ENCODE measurements at places on chromosomes 5 and 9.

- DNase-seq: no peak
These were observed 62.9 kb downstream of the GADD45G start for GRCh38 chr9:89667726-89668125.

GRCh38 chr9:127903557-127904475 is 4.4 kb upstream of the ST6GALNAC6 start:
- no peak for DNase-seq

DNA sequence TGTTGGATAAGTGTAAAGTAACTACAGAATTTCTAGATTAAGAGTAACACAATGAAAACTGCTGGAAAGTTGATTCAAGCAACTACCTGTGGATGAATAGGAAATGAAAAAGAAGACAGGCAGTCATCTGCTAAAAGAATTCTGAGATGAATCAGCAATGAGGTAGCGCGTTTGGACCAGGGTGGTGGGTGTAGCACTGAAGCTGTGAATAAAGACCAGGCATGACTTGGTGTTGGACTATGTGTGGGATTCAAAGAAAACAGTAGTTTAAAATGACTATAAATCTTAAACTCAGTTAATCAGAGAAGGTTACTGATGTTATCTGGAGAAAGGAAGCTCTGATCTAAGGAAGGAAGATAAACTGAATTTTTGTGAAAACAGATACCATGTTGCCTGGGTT is 159.8 kb downstream of the FBN2 start:
- no peak for DNase-seq

GRCh38 chr9:82600536-82601292 is 462.2 kb downstream of the RASEF start:
- DNase-seq: no peak

GRCh38 chr5:78953092-78953800 is 31.9 kb downstream of the ARSB start:
- no peak for DNase-seq

DNA sequence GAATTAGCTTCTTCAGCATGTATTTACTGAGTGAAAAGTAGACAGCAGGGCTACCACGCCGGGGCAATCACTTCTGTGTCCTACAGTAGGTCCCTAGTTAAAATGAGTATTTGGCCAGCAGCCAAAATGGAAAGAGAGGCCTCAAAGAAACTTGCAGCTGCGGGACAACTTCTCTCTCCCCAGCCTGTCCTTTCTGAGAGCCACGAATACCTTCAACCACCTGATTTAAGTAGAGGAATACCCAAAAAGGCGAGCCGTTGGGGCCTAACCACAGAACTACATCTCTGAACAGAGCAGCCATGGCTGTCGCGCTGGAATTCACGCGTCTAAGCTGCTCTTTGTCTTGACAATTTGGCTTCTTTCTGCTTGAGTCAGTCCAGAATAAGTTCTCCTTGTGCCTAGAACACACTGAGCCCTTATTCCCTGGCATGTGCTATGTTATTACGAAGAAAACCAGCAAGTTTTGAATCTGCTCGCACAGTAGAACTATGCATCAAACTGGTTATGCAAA is 43.8 kb upstream of the GOLPH3 start:
- DNase-seq: no peak

GRCh38 chr5:120236360-120236759 is 227.7 kb upstream of the PRR16 start:
- no peak for DNase-seq

- no peak for DNase-seq
These were observed 590.9 kb downstream of the PRELID2 start for GRCh38 chr5:145244251-145244650.

- DNase-seq: no peak
These were observed 363.5 kb downstream of the NDUFS4 start for GRCh38 chr5:53923961-53924360.

- no peak for DNase-seq
These were observed 314.7 kb upstream of the GRAMD2B start for GRCh38 chr5:126108470-126108869.

GRCh38 chr5:117102591-117102990 is 528.0 kb upstream of the SEMA6A start:
- DNase-seq: no peak

- no peak for DNase-seq
These were observed 1.0 kb upstream of the SAP30L start for GRCh38 chr5:154444556-154445421.

GRCh38 chr5:171997011-171997410 is 9.4 kb downstream of the FBXW11 start:
- DNase-seq: no peak

- DNase-seq: no peak
These were observed 275.7 kb upstream of the KIF2A start for GRCh38 chr5:62030326-62030725.

GRCh38 chr5:157303667-157304327 is 37.9 kb downstream of the CYFIP2 start:
- no peak for DNase-seq

Data from NCI-H1436 (cell line).